Cortex of kidney (tissue), 1 donor: ENCODE measurements at places on chromosomes 11 and 22.

DNA sequence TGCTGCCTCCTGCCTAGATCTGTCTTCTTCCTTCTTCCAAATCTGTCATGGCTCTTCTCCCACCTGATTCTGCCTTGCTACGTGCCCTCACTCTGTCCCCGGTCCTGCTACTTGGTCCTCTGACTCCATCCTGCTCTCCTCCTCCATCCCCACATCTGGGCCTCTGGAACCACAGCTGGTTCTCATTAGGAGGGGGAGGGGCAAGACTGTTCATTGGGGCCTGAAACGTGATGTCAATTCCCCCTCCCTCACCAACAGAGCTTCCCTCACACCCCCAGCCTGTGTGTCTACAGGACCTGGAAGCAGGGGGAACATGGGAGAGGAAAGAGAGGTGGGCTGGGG lies 9.1 kb downstream of the DCHS1 start:
- DNase-seq, result no peak

DNA sequence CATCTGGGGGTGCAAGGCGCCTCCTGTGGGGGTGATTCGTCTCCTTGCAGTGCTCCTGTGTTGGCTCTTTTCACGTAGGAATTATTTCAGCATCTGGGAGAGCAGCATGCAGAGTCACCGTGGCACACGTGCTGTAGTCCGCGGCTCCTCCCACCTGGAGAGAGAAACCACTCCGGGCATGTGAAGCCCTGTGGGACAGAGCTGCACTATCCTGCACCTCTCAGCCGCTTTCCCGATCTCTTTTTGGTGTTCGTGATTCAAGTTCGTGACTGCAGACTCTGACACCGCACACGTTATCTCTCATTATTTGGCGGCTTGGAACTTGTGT lies 394.6 kb downstream of the TBC1D22A start:
- DNase-seq, result no peak

- DNase-seq, result no peak
Measured at GRCh38 chr11:46107780-46108179, 13.5 kb downstream of the PHF21A start.

DNA sequence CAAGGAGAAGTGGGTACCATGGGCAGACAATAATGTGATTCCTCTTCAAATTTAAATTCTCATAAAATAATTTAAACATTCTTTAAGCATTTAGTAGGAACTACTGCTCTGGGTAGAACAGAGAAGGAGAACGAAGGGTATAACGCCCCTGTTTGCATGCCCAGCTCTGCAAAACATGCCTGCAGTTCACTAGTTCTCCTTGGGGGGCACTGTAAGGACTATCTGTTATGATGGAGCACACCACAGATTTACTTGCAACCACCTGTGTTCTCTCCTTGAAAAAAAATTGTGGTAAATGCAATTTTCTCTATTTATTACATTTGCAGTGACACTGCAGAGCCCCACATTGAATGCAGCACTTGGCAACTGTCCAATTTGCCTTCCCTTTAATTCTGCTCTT lies 100.3 kb downstream of the GUCY1A2 start:
- no peak for DNase-seq

DNA sequence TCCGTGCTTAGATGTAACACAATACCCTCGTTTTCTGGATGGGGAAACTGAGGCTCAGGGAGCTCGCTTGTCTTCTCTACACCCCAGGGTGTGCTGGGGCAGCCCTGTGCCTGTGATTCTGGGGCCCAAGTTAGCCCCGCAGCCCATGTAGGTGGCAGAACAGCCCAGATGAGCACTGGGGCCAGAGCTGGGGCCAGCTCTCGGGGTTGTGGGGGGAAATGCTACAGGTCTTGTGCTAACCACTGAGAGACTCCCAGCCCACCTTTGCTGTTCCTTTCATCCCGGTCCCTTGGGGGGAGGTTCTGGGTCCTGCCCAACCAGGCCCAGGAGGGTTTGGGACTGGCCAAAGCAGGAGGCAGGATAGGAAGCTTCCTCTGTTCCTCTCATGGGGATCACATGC lies 13.5 kb downstream of the MYEOV start:
- DNase-seq, result no peak

- DNase-seq, result no peak
Measured at GRCh38 chr11:118438314-118438931, 2.1 kb downstream of the KMT2A start.

GRCh38 chr11:36027731-36028130 lies 83.9 kb downstream of the LDLRAD3 start:
- DNase-seq, result no peak

DNA sequence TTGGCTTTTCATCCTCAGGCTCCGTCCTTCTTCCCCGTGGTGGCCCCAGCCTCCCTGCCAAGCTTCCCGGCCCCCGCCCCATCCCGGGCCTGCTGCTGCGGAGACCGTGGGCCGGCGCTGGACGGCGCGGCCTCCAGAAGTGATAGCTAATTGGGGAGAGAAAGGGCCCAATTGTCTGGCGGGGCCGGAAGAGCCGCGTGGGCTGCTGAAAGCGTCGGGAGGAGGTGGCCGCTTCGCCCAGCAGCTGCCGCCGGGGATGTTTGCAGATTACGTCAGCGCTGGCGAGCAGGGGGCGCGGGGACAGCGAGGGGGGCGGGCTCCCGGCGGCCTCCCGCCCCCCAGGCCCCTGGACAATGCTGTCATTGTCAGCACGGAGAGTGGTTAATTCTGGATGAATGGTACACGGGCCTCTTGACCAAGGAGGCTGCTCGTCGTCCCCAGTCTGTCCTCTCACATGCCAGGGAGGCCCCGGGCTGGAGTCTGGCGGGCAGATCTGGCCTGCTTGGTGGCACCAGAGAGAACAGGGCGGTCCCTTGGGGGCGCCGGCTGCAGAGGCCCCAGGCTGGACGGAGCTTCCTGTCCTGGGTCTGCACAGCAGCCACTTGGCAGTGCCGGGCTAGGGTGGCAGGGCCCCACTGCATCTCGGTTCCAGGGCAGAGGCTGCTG lies 1.6 kb downstream of the SMIM38 start:
- DNase-seq, result no peak

DNA sequence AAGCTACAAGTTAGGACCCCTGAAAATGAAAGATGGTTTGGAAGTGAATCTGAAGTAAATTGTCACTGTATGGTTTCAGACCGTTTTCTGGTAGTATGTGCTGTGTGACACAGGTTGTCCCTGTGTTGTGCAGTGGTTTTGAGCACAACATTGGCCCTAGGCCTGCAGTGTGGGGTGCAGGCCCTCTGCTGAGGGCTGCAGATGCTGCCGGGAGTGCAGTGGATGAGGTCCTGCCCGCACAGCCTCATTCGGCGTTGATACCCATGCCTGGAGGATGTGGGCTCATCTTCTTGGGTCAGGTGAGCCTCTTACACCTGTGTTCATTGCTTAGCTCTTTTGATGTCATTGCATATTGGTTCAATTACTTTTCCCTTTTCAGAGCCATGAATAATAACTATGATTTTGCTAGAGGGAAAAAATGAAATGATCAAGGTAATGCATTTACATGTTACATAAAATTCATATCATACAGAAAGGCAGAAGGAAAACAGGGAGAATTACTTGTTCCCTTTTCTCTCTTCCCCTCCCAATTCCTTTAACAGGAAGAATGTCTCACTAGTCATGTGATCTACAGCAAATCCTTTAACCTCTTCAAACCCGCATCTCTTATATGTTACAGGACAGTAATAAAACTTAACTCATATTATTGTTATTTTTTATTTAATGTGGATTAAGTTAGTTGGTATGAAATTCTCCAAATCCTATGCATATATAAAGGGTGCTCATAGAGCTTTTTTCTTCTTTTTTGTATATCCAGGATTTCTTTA lies 48.7 kb downstream of the PTPRJ start:
- DNase-seq, result no peak

DNA sequence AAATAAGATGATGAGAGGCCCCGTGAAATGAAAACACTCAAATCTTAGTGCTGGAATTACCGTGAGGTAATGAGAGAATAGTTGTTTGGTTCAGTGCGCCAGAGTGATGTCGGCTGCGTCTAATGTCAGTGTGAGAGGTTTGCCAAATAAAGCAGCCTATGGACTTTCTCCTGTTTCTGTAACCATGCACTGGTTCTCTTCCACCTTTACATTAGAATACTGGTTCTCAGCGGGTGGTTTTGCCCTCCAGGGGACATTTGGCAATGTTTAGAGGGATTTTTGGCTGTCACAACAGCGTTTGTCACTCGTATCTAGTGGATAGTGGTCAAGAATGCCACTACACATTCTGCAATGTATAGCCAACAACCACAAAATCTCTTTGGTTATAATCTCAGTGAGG lies 1.1 kb downstream of the OOSP4B start:
- no peak for DNase-seq

DNA sequence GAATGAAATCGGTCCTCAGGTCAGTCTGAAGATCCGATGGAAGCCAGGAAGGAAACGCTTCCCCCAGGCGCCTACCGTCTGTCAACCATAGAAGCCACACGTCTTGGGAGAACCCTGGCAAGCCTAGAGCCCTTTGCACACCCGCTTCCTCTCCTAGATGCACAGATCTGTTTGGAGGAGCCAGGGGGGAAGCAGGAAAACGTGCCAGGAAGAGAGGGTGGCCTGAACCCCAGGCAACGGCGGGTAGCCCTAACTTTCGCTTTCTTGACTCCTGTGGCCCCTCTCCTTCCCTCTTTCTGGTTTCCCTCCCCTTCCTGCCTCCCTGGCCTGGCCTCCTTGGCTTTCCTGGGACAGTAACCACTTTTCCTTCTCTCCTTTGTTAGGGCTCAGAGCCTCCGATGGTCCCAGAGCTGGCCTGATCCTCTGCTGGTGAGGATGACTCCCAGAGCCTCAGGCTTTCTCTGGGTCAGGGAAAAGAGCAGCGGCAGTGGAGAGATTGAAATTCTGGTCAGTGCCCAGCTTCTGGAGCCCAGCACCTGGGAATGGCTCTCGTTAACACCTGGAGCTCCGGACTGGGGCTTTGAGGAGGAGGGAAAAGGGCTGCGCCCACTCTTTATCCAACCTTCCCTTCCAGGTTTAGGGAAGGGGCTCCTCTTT lies 2.1 kb downstream of the FXYD6 start:
- no peak for DNase-seq

DNA sequence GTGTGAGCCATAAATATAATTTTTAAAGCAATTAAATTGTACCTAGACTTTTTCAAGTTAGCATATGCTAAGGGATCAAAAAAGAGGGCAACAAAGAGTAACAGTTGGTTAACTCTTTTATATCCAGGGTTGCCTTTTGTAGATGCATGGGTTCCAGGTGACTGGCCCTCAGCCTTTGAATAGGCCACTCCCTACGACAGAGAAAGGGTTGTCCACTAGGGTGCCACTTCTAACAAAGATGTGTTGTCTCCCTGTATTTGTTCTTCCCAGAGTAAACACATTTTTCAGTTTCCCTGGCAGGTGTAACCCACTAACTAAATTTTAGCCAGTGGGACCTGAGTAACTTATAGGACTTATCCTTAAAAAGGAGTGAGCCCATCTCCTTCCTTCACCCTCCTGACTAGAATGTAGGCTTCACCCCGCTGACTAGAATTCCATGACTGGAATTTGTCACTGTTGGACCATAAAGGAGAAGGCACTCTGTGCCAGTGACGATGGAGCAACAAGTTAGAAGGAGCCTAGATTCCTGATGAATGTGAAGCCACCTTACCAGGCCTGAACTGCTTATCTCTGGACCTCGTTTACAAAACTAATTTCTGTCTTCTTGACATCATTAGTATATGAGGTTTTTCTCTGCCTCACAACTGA lies 16.6 kb downstream of the TUG1 start:
- DNase-seq, result no peak

DNA sequence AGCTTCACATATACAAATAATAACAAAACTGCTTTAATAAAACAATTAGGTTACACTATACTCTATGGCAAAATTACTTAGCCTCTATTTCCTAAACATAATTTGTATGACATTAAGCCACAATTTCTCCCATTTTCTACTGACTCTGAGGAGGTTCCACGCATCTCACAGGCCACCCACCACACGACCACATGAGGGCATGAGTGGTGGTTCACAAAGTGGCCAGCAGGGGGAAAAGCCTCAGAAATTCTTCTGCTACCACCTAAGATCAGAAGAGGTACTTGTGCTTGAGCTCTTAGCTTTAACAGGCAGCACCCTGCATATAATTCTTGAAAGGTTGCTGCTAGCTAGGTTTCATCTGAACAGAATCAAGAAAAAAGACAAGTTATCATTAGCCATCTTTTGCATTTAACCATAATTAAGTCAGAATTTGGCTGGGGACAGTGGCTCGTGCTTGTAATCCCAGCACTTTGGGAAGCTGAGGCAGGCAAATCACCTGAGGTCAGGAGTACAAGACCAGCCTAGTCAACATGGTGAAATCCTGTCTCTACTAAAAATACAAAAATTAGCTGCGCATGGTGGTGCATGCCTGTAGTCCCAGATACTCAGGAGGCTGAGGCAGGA lies 7.7 kb downstream of the LPXN start:
- DNase-seq, result no peak

- no peak for DNase-seq
Measured at GRCh38 chr11:33574331-33574730, 126.3 kb downstream of the C11orf91 start.

GRCh38 chr11:120425527-120425926 lies 86.0 kb upstream of the GRIK4 start:
- DNase-seq, result no peak

GRCh38 chr11:100830274-100830673 lies 143.2 kb downstream of the ARHGAP42 start:
- DNase-seq, result no peak

- DNase-seq, result no peak
Measured at GRCh38 chr11:66119348-66120133, 49.5 kb downstream of the PACS1 start.

GRCh38 chr11:128345316-128345715 lies 242.0 kb downstream of the ETS1 start:
- DNase-seq, result no peak

DNA sequence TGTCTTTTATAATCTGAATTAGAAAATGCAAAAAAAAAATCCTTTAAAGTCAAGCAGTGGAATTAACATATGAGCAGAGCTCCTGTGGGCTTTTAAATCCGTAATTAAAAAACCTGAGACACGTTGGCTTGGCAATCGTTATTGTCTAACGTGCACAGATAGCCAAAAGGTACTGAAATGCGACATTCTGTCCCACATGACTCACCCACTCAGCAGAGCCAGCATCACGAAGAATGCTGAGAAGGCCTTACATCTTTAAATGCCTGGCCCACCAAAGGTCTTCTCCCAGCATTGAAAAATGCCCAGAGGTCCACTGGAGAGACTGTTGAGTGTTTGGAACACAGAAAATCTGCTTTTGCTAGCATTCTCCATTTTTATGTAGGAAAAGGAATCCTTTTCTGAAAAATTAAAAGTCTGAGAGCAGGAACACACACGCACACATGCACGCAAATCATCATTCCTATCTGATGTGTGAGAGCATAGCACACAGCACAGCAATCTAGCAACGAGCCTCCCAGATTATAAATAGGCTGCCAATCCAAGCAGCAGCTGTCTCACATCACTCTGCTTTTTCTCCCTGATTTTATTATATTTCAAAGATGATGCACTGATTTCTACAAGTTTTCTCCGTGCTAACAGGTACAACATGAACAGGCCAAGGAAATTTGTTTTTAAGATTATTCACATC lies 94.5 kb downstream of the PHF21A start:
- DNase-seq, result no peak

DNA sequence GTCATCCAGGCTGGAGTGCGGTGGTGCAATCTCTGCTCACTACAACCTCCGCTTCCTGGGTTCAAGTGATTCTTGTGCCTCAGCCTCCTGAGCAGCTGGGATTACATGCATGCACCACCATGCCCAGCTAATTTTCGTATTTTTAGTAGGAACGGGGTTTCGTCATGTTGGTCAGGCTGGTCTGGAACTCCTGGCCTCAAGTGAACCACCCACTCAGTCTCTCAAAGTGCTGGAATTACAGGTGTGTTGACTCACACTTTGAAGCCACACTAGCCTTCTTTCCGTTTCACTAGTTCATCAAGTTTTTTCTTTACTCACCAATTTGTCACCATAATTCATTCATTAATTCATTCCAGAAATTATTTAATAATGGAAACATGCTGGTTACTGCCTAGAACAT lies 298.4 kb upstream of the MTNR1B start:
- DNase-seq, result no peak
